Stimulated activated CD4-positive, alpha-beta T cell treated with anti-CD3 and anti-CD28 coated beads, Interleukin-1b, Interleukin-23, amount 100 ng/mL, for 1 hour (primary cell): ENCODE measurements at places on chromosomes 16 and 17.

DNA sequence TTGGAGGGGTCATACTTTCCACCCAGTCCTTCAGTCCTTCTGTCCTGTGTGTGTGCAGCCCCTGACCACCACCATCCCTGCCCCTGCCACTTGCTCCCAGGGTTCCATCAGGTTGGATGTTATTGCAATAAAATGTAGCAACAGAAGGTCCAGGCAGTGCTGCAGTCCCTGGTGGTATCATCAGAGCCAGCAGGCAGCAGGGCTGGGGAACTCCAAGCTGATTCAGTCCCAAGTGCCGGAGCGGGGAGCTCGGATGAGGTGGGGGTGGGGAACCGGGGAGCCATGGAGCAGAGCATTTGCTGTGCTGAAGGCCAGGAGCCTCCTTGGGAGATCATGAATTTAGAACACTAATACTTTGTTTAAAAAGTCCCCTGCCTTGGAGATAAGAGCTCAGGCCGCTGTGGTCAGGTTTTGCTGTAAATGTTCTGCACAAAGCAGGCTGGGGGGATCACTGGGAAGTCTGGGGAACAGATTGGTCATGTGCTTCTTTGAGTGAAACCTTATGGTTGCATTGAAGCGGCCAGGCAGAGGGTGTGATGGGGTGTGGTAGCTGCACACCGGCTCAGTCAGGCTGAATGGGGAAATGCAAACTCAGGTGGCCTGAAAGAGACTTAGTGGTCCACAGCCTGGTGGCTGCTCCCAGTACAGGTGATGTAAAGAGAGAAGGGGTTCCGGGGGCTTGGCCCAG, 225.9 kb downstream of the SEC14L1 start:
- DNase-seq = no peak

DNA sequence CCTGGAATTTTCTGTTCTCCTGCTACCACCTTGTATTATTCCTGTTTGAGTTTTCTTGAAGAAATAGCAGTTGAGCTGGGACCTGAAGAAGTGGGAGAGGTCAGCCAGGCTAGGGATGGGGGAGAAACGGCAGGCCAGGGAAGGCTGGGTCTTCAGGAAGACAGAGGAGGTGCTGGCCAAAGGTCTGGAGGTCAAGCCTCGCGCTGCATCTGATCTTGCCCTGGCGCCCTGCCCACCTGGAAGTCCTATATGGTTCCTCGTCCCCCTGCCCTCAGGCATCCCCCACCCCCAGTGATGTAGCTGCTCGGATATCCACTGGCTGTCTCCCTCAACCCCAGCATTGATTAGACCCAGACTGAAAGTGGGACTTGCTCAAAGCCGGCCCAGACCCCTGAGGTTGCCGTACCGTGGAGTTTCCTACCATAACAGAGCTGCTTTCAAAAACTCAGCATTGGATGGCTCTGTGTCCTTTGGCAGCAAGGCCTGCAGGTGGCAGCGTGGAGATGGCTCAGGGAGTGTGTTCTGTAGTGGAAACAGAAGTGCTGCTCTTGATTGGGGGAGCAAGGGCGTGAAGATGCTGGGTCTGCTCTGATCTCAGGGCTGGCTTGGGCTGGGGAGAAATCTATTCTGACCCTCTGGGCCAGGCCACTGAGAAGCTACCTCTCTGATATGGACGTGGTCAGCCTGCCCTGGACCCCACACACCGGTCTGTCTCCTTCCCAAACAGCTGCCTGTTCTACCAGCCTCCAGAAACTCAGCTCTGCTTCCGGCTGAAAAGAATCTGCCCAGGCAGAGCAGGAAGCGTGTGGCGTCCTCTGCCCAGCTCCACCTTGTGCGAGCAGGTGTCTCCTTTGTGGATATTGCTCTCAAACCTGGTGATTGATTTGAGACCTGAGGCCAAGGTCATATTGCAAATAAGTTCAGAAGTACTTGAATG, 107.0 kb upstream of the CACNG5 start:
- peak; percentile 8 for DNase-seq

DNA sequence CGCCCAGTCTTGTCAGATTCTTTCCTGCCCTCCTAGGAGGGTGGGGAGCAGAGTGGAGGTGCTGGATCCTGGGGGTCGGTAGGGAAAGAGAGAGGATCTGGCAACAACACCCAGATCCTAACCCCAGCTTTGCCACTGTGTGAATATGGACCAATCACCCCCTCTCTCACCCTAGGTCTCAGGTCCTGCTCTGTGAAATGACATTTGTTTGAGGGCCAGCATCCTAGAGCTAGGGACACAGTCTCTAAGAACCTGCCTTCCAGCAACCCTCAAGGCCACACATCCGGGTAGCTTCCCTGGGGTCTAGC, 28.4 kb upstream of the MAP3K14 start:
- no peak for DNase-seq

DNA sequence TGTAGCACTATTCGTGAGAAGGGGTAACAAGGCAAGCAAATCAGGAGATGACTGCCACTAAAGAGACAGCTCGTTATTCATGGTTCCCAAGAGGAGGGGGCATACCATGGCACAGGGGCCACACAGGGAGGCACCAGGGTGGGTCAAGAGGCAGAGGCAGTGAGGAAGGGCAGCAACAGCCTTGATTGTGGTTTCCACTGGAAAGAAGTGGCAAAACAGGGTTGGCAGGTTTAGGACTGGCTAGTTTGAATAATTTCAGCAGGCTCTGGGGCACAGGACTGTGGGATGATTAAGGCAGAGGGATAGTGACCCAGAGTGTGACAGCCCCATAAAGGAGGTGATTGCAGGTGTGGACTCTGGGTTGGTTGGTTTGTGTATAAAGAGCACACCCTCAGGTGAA, 188.9 kb downstream of the CBLN1 start:
- DNase-seq = no peak

DNA sequence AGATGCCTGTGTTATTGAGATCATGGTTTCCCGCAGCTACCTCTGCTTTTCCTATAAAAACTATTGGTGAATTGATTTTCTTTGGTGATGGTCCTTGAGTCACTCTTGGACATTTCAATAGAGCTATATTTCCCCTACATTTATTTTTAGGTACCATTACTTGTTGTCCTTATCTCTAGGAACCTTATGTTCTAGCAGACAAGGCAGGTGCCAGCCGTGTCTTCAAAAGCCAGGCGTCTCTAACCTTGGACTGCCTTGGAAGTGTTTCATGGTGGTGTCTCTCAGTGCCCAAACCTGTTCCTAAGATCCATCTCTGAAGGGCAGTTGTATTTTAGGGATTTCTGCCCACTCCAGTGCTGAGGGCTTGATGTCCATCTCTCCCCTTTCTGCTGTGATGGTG, 77.4 kb upstream of the CLEC18A start:
- no peak for DNase-seq

- DNase-seq = no peak
These were observed 21.5 kb upstream of the PSMD7 start for GRCh38 chr16:74275031-74275636.

- no peak for DNase-seq
These were observed 56.8 kb upstream of the ARL4D start for GRCh38 chr17:43341715-43342588.

- DNase-seq = peak; percentile 66
These were observed 229.8 kb downstream of the CPPED1 start for GRCh38 chr16:12573730-12574383.

DNA sequence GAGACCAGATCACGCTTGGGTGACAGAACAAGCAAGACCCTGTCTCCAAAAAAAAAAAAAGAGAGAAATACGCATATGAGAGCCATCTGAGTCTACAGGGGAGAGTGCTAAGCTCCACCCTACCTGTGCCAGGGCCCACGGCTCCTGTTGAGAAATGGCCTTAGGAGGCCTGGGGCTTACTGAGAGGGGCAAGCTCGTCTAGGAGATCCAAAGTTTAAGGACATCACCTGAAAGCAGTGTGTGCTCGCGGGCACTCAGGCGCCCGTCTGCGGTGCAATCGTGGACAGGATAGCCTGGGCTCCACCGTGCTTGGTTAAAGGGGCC, 14.5 kb upstream of the BAIAP2 start:
- DNase-seq = no peak

GRCh38 chr16:83335076-83335475, 472.7 kb upstream of the HSBP1 start:
- DNase-seq = no peak

DNA sequence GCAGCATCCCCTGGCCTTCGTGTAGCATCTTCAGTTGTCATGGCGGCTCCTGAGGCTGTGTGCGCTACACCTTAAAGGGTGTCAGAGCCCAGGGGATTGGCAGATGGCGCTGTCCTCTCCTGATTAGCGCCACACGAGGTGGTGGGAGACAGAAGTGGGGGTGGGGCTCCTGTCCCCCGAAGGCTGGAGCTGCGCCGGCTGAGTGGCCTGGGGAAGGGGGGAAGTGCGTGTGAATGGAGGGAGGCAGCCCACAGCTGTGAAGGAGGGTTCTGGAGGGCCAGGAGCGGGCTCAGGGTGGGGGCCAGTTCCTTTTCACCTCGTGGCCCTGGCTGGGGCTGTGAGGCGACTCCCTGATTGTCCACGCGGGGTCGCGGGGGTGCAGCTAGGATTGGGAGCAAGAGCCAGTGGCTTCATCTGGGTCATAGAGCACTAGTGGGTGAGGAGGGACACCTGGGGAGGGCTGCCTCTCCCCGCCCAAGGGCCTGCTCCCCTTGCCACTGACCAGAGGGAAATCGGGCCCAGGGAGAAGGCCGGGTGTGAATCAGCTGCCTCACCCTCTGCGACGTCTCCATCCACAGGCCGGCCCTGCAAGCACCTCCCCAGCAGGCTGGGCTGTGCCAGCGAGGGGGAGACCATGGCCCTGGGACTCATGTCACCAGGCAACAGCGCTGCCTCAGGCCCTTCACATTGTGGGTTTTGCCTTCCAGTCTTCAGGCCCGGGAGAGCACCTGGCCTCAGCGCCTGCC, 14.1 kb downstream of the BAHCC1 start:
- no peak for DNase-seq

- no peak for DNase-seq
These were observed 17.0 kb upstream of the TMC5 start for GRCh38 chr16:19400711-19401110.

DNA sequence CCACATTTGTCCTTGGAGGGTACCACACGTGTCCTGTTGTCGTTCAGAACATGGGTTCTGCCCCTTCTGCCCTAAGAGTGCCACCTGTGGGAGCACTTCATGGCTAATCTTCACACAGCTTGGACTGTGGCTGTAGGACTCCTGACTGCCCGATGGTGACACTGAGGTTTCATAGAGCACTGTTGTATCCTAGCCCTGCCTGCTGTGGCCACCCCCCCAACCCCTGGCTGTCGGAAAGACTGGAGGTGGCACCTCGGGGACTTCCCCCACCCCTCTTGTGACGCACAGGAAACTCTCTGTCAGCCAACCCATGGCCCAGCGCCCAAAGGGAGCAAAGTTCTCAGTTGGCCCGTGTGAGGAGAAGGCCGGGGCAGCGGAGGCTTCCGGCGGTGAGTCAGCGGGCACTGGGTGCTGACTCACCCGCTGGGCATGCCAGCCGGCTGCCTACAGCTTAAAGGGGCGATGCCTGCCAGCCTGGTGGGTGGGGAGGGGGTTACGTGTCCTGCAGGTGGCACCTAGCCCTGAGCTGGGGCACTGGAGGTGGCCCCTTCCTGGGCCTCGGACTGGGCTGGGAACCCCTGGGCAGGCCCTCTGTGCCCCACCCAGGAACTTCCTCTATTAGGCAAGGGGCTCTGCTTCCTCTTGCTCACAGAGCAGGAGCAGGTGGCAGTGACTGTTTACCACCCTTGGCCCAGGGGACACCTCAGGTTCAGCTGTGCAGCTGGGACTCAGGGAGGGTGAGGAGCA, 3.4 kb downstream of the MAP2K3 start:
- peak; percentile 86 for DNase-seq

GRCh38 chr17:17938388-17939107, 33.7 kb downstream of the TOM1L2 start:
- no peak for DNase-seq

DNA sequence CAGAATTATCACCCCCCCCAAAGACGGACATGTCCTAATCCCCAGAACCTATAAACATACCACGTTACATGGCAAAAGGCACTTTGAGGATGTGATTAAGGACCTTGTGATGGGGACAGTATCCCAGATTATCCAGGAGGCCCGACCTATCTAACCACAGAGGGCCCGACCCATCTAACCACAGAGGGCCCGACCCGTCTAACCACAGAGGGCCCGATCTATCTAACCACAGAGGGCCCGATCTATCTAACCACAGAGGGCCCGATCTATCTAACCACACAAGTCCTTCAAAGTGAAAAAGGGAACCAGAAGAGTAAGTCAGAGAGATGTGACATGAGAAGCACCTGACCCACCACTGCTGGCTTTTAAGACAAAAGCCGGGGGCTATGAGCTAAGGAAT, 56.8 kb downstream of the ANKFY1 start:
- no peak for DNase-seq

DNA sequence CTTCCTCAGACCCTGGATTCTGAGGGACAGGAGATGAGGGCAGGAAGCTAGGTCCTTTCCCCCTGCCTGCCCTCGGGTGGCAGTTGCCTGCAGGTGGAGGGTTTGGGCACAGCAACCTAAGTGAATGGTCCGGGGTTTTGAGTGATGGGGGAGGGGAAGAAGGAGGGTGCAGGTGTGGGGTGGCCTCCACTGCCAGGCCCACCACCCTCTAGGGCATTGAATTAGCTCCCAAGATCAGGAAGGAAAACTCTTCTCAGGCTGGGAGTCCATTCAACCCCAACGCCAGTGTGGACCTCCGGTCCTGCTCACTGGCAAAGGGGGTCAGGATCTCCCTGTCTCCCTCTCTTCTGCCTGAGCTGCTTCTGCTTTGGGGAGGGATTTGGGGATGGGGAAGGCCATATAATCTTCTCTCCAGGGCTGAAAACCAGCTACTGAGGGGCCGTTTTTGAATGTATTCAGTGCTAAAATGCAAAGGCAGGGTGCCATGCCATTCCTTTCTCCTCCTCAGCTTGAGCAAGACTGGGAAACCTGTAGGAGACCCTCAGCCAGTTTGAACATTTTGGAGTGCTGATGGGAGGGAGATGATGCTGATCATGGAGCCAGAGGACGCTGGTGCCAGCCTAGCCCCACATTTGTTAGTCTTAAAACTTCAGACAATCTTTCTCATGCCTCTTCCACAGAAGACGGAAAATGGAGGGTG, 18.8 kb downstream of the GRB7 start:
- no peak for DNase-seq

DNA sequence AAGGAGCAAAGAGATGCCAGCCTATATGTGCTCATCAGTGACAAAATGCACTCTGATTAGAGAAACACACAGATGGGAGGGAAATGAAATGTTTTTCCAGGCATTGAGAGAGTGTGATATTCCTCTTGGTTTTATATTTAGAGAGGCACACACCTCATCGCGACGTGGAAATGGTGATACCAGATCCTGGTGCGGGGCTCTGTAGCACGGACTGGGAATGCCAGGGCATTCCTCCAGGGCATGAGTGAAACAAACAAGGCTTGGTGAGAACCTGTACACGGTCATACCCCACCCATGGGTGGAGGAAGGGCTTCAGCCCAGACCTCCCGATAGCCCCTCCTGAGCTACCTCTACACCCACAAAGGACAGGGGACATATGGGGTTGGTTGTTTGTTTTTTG, 280.2 kb downstream of the C16orf95 start:
- no peak for DNase-seq
